ENCODE measurements at places on chromosomes 5 and 9. TPM values are rescaled to one million over a fixed set of nuclear protein-coding genes. Genes with fewer than 3 reads are reported as not detected.

DNA sequence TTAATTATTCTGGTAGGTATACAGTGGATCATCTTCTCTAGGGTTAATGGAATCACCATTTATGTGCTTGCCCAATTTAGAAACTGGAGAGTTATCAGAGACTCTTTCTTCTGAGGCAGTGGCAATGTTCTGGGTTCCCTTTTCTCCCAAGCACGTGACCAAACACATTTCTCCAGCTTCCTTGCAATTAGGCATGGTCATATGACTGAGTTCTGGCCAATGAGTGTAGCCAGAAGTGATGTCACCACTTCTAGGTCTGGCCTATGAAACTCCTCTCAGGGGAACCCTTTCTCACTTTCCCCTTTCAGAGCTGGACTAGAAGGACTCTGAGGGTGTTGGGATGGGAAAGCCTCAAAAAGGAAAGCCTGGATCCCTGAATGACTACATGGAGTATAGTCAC is 172.0 kb downstream of the NSG2 start:
- no peaks in the 10 kb centered on the region for H3K4me1 ChIP-seq
- H3K36me3 ChIP-seq: no peaks in the 10 kb centered on the region
- H3K27ac ChIP-seq: no peak overlapping the region
- no peak for DNase-seq

- H3K4me3 ChIP-seq: no peak overlapping the region
- H3K36me3 ChIP-seq: peaks cover 35% of the 10 kb centered on the region
- no peak for DNase-seq
- H3K4me1 ChIP-seq: peaks cover 15% of the 10 kb centered on the region
Measured at GRCh38 chr9:92066168-92066567, 49.0 kb downstream of the SPTLC1 start.

GRCh38 chr5:15282611-15283010 is 217.4 kb upstream of the FBXL7 start:
- no peaks in the 10 kb centered on the region for H3K4me1 ChIP-seq
- H3K27me3 ChIP-seq: no peaks in the 10 kb centered on the region
- no peak overlapping the region for H3K4me3 ChIP-seq
- H3K36me3 ChIP-seq: no peaks in the 10 kb centered on the region
- no peak overlapping the region for H3K27ac ChIP-seq

- no peak for DNase-seq
- H3K36me3 ChIP-seq: no peaks in the 10 kb centered on the region
- H3K27me3 ChIP-seq: peaks cover 13% of the 10 kb centered on the region
- H3K27ac ChIP-seq: no peak overlapping the region
Measured at GRCh38 chr9:36759976-36760375, 187.3 kb downstream of the MELK start.

GRCh38 chr9:134373269-134373668 is 47.0 kb downstream of the RXRA start:
- no peak overlapping the region for H3K4me3 ChIP-seq
- no peak for DNase-seq
- no peak overlapping the region for H3K27ac ChIP-seq
- no peaks in the 10 kb centered on the region for H3K27me3 ChIP-seq
- H3K4me1 ChIP-seq: peaks cover 15% of the 10 kb centered on the region

DNA sequence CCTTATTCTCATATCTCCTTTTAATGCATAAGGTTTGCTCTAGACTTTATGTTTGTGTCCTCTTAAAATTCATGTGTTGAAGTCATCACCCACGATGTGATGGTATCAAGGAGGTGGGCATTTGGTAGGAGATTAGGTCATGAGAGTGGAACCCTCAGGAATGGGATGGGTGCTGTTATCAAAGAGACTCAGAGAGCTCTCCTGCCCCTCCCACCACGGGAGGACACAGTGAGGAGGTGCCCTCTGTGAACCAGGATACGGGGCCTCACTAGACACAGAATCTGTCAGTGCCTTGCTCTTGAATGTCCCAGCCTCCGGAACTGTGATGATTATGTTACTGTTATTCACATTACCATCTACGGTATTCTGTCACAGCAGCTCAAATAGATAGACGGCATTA is 359.0 kb downstream of the IRX1 start:
- no peaks in the 10 kb centered on the region for H3K4me1 ChIP-seq
- H3K27me3 ChIP-seq: no peaks in the 10 kb centered on the region
- H3K27ac ChIP-seq: no peak overlapping the region
- no peak overlapping the region for H3K4me3 ChIP-seq
- no peak for DNase-seq

GRCh38 chr5:117496801-117497200 is 922.2 kb upstream of the SEMA6A start:
- H3K36me3 ChIP-seq: no peaks in the 10 kb centered on the region
- no peaks in the 10 kb centered on the region for H3K27me3 ChIP-seq
- H3K4me1 ChIP-seq: no peaks in the 10 kb centered on the region

DNA sequence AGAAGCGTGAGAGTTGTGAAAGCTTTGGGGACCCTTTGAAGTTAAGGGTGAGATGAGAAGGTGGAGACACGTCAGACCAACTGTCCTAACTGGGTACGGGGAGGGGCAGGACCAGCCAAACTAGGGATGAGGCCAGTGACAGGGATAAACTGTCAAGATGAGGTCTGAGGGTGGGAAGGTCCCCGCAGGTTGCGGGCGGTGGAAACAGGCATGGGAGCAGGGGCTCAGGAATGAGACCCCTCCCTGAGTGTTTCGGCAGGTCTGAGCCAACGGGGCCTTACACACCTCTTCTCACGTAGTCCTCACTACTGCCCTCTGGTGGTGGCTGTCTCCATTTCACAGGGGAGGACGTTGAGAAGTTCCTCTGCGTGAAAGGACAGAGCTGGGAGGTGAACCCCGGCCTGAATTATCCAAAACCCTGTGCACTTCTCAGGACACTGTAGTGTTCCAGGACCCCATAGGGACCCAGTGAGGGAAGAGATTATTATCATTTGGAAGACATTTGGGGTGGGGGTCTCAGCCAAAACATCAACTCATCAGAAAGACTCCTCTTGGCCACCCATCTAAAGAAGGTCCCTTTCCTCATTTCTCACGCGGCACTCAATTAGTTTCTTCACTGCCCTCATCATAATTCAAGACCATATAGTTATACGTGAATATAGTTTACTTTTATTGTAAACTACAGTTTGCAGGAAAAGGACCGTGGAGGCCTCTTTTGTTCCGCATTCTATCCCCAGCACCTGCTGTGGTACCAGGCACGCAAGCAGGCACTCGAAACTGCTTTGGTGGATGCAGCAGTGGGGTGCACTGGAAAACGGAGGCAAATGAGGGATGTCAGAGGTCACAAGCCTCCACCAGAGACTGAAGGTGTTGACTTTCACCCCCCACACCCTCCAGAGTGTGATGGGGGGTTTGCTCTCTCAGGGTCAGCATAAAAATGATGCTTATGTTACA is 21.7 kb upstream of the NANS start:
- H3K4me3 ChIP-seq: no peak overlapping the region
- DNase-seq: peak; percentile 78
- H3K27me3 ChIP-seq: no peaks in the 10 kb centered on the region
- no peaks in the 10 kb centered on the region for H3K36me3 ChIP-seq
- H3K27ac ChIP-seq: peak overlapping the region; percentile 86

- peak overlapping the region; percentile 77 for H3K27ac ChIP-seq
- H3K4me3 ChIP-seq: peak overlapping the region; percentile 15
Measured at GRCh38 chr5:36373527-36374086, 71.9 kb upstream of the RANBP3L start.

GRCh38 chr5:40429258-40430100 is 250.2 kb upstream of the PTGER4 start:
- DNase-seq: peak; percentile 27
- H3K27me3 ChIP-seq: no peaks in the 10 kb centered on the region
- H3K36me3 ChIP-seq: no peaks in the 10 kb centered on the region
- no peak overlapping the region for H3K27ac ChIP-seq
- H3K4me3 ChIP-seq: no peak overlapping the region

GRCh38 chr5:5882706-5883105 is 460.2 kb downstream of the ICE1 start:
- H3K4me1 ChIP-seq: no peaks in the 10 kb centered on the region
- no peak overlapping the region for H3K27ac ChIP-seq
- no peaks in the 10 kb centered on the region for H3K36me3 ChIP-seq
- DNase-seq: no peak
- H3K27me3 ChIP-seq: no peaks in the 10 kb centered on the region
- H3K4me3 ChIP-seq: no peak overlapping the region

- no peak overlapping the region for H3K4me3 ChIP-seq
- peaks cover 4% of the 10 kb centered on the region for H3K4me1 ChIP-seq
- no peak overlapping the region for H3K27ac ChIP-seq
- H3K27me3 ChIP-seq: no peaks in the 10 kb centered on the region
- no peak for DNase-seq
Measured at GRCh38 chr9:136492978-136493522, 10.2 kb upstream of the SEC16A start.

- H3K36me3 ChIP-seq: no peaks in the 10 kb centered on the region
- H3K27ac ChIP-seq: no peak overlapping the region
- peaks cover 32% of the 10 kb centered on the region for H3K4me1 ChIP-seq
- H3K27me3 ChIP-seq: no peaks in the 10 kb centered on the region
Measured at GRCh38 chr5:121967187-121967586, 5.4 kb downstream of the SRFBP1 start.

DNA sequence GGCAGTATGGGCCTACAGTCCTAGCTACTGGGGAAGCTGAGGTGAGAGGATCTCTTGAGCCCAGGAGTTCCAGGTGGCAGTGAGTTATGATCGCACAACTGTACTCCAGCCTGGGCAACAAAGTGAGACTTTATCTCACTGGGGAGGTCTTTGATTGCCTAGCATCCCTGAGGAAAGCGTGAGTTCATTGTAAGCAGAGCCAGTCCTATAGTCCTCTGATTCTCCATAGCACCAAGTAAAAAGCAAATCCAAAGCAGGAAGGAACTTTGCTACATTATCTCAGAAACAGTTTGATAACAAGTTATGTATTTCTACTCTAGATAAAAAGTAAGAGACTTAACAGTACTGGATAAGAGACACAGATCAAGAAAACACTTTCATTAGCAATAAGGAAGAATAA is 37.6 kb downstream of the ANKRD31 start:
- DNase-seq: no peak
- no peaks in the 10 kb centered on the region for H3K27me3 ChIP-seq
- H3K4me1 ChIP-seq: no peaks in the 10 kb centered on the region

Gene HTR1A
- not detected for total RNA-seq

Gene ACER2
- total RNA-seq: 0.76 TPM

Gene ZNF462
- 5.0 TPM for total RNA-seq

Gene KIF24
- total RNA-seq: 1.1 TPM
